ENCODE measurements at places on chromosomes 7 and 10.

- no peak for DNase-seq
Measured at GRCh38 chr10:18523025-18523424, 128.4 kb downstream of the NSUN6 start.

GRCh38 chr10:44963772-44964633, 4.4 kb downstream of the RASSF4 start:
- DNase-seq: no peak

DNA sequence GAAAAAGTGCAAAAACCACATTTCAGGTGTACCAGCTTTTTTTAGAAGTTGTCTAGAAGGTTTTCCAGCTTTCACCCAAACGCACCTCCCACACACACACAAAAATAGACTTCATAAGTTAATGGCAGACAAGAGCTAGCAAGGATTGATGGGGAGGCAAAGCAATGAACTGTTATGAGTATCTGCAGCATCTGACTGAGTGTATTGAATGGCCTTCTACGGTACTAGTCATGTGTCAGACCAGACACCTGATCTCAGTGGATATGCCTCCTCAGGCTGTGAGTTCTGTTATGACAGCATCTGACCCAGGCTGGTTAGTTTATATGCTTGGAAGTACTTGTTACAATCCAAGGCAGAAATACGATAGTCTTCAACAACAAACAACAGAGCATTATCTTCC, 406.1 kb upstream of the AUTS2 start:
- DNase-seq: no peak

DNA sequence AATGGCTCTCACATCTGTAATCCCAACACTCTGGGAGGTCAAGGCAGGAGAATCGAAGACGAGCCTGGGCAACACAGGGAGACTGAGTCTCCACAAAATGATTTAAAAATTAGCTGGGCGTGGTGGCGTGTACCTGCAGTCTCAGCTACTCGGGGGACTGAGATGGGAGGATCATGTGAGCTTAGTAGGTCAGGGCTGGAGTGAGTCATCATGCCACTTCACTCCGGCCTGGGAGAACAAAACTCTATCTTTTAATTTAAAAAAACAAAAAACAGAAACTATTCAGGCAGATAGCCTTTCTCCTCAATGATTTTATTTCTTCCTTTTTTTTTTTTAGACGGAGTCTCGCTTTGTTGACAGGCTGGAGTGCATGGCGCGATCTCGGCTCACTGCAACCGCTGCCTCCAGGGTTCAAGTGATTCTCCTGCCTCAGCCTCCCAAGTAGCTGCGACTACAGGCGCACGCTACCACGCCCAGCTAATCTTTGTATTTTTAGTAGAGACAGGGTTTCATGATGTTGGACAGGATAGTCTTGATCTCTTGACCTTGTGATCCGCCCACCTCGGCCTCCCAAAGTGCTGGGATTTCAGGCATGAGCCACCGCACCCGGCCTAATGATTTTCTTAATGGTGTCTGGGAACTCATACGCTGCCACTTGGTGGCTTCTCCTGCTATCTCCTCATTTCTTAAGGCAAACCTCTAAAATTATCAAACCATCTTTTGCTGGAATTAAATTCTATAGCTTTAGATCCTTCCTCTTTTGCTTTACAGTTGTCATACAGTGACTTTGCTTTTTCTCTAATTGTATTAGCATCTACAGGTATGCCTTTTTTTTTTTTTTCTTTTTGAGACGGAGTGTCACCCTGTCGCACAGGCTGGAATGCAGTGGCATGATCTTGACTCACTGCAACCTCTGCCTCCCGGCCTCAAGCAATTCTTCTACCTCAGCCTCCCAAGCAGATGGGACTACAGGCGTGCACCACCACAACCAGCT, 22.9 kb downstream of the SRPK2 start:
- DNase-seq: no peak

- DNase-seq: no peak
Measured at GRCh38 chr10:80159166-80159873, 26.8 kb downstream of the PLAC9 start.

DNA sequence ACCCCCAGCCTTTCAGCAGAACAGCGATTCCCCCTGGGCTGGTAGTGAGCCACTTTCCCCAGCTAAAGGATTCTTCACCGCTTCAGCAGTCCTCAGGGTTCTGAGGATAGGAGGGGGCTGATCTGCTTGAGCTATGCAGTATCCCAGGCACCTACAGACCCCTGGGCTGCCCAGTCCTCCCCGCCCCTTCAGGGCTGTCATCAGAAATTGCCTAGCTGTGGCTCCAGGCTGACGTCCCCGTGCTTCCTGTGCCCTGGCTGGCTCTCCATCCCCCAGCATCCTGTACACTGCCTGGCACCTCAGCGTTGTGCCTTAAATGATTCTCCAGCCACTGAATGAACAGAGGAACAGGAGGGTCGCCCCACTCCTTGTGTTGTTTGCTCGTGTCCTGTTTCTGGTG, 38.4 kb upstream of the CDH23 start:
- no peak for DNase-seq

DNA sequence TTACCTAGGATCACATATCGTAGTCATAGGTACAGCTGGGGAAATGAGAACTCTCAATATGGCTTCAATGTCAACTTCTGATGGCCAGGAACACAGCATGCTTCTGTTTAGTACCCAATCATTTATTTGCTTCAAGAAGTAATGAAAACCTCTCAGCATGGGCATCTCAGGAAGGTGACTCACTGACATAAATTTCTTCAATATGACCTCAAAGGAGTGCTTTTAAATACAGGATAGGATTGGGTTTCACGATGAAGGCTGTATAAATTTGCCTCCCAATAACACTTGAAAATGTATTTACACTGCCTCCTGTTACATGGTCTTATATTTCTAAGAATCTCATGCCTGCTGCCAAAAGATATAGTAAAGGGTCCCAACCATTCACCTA, 15.1 kb downstream of the ITGA8 start:
- DNase-seq: no peak

DNA sequence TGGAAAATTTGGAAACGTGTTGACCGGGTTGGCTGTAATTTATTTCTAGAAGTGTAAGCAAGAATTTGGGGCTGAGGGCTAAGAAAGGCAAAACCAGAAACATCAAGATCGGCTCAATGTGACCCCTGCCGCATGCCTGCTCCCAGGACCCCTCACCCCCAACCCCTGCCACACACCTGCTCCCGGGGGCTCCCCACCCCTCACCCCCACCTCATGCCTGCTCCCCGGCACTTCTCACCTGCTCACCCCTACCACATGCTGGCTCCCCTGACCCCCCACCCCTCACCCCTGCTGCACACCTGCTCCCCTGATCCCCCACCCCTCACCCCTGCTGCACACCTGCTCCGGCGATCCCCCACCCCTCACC, 19.0 kb upstream of the CFAP46 start:
- no peak for DNase-seq
